NCI-H226 (cell line): ENCODE measurements at places on chromosomes 6 and 20.

DNA sequence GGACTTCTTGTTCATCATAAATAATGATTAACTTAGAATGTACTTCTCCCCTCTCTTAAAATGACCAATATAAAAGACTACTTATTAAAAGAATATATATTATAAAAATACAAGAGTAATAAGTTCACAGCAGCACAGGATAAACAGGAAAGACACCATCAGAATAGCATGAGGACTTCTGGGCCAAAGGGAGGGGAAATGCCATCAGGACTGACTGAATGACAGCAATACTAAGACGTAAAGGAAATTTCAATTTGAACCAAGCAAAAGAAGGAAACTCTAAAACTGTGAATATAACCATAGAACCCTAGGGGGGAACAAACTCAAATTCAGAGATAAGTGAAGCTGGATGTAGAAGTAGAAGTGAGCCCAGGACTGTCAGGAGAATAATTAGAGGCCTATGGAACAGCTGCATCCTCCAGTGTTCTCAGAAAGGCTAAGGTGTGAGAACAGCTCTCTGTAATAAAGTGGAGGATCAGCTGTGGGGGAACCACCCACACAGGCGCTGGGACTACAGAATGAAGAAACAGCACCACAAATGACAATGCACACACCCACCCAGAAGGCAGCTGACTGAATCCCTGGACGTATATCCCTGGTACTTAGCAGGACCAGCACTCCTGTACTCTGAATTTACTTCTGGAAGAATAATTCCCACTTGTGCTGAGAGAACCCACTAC, 37.8 kb downstream of the ZHX3 start:
- no peak for DNase-seq

- DNase-seq: no peak
Measured at GRCh38 chr6:31614684-31615578, at the start of gene AIF1. TSS of gene AIF1 (plus strand) at chr6:31615234. CDS start at chr6:31615330, 96 bp downstream.

DNA sequence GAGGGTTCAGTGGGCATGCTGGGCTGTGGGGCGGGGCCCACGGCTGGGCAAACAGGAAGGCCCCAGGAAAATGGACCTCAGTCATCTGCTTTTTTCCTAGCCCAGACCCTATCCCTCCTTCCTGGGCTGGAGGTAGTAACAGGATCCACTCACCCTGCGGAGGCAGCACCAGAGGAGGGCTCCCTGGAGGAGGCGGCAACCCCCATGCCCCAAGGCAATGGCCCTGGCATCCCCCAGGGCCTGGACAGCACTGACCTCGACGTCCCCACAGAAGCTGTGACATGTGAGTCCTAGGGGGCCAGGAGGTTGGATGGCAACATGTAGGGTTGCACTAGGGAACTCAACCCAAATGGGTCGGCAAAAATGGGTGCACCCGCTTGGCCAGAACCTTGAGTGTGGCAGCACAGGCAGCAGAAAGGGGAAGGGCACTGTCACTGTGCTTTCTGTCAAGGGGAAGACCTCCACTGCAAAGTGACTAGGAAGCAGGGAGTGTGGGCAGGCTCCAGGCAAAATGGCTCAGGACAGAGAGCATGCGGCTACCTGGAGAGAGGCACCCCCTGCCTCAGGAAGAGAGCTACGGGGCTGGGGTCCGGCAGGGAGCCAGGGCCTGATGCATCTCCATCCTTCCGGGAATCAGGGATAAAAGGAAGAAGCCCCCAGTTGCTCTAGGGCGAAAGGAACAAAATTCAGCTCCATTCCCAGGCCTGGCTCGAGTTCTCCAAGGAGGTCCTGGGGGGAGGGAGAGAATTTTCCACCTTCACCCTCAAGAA, 7.9 kb downstream of the MDFI start:
- DNase-seq: no peak

- no peak for DNase-seq
Measured at GRCh38 chr20:33482581-33482980, 7.3 kb upstream of the CBFA2T2 start.

DNA sequence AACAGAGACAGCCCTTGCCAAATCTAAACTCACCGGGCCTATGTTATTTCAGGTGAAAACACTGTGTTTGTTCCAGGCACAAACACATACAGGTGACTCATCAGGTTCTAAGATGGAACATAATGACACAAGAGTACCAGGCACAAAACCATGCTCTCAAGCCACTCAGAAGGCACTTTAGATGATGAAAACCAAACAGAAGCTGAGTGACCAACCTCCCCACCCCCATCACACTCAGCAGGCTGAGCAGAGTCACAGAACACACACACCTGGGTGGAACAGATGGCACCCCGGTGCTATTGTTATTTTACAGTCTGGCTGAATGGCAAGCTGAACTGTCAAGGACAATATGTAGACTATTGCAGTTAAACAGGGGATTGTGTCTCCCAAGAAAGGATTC, 20.6 kb upstream of the NKX2-2 start:
- no peak for DNase-seq

GRCh38 chr6:31545291-31545690, 1.1 kb downstream of the ATP6V1G2 start:
- no peak for DNase-seq

GRCh38 chr6:141451181-141451510, 681.6 kb upstream of the GJE1 start:
- DNase-seq: no peak

- DNase-seq: no peak
Measured at GRCh38 chr6:162798546-162799266, 70.9 kb downstream of the PACRG start.

GRCh38 chr6:166466178-166467122, 83.7 kb upstream of the MPC1 start:
- peak; percentile 96 for DNase-seq

GRCh38 chr6:166418691-166419143, 36.0 kb upstream of the MPC1 start:
- no peak for DNase-seq

- DNase-seq: no peak
Measured at GRCh38 chr6:87099472-87099871, 4.6 kb upstream of the CGA start.

DNA sequence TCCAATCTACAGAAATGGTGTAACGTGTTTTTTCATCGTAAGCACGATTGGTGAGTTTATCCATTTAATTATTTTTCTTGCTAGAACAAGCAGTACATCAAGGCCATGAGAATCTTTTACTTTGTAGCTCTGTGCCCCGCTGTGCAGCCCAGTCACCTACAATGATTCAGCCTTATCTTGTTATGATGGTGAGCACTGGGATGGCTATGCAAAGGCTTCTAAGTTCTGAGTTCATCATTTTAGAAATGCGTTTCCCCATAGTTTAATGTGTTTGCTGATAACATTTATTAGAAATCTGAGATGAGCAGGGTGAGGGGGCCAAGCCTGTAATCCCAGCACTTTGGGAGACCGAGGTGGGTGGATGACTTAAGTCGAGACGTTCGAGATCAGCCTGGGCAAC, 111.8 kb upstream of the QKI start:
- DNase-seq: peak; percentile 35

GRCh38 chr6:118281291-118281690, 266.8 kb upstream of the PLN start:
- no peak for DNase-seq

- DNase-seq: no peak
Measured at GRCh38 chr6:159061805-159062563, 17.2 kb upstream of the TAGAP start.

GRCh38 chr20:542777-543368, 717 bp downstream of the CSNK2A1 start:
- DNase-seq: no peak

DNA sequence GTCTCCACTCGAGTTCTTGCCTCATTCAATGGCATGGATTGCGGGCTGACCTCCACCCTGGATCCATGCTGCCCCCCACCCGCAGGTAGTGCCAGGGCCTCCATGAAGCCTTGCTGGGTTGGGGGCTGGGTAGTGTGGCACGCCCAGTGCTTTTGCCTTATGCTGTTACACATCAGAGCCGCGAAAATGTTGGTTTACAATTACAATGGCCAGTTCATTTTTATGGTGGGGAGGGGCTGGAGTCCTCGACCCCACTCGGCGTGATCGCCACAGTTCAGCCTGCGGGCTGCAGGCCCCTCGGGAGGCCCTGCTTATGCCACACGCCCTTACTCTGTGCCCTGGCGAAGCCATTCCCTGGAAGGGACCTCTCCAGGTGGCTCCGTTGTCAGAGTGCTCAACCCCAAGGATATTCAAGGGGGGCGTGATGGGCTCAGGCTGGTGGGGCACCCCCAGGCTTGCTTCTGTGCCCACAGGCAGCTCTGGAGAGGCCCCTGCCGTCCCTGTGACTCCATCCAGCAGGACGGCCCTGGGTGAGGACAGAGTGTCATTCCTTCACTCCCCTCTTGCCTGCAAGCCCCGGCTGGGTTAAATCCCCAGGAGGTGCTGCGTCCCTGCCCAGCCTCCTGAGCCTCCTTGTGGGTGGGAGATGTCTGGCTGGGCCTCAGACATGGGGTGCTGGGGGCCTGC, 14.8 kb downstream of the ITPA start:
- DNase-seq: no peak
